Activated T-helper 1 cell treated with anti-CD3 and anti-CD28 coated beads, Interleukin-12 subunit alpha, Interleukin-12 subunit beta, Interleukin-2, Interleukin-4 antibody, amounts not matched to agents 30 ng/mL and 10 ng/mL and 1 ng/mL, durations not matched to agents 14 hours and 24 hours and 36 hours (primary cell): ENCODE measurements at places on chromosomes 6 and 20. TPM values are rescaled to one million over a fixed set of nuclear protein-coding genes. Genes with fewer than 3 reads are reported as not detected.

GZF1 gene
- 10.6 and 12.6 TPM in 2 replicates for total RNA-seq

LINC00237 gene
- not detected in 2 replicates for total RNA-seq

NFATC2 gene
- 84.0 and 86.4 TPM in 2 replicates for total RNA-seq

SCUBE3 gene
- total RNA-seq, result 0.05 TPM in 1 of 2 replicates, not detected in the other

MRPS18B gene
- 75.5 and 77.7 TPM in 2 replicates for total RNA-seq

CDH26 gene
- total RNA-seq, result 0.41 and 0.56 TPM in 2 replicates

EFCAB8 gene
- total RNA-seq, result 0.05 and 0.39 TPM in 2 replicates

SMOC2 gene
- not detected in 2 replicates for total RNA-seq

WFDC6 gene
- total RNA-seq, result not detected in 2 replicates

CDC25B gene
- 71.7 and 76.2 TPM in 2 replicates for total RNA-seq
